ENCODE measurements at places on chromosomes 16 and 17. TPM values are rescaled to one million over a fixed set of nuclear protein-coding genes. Genes with fewer than 3 reads are reported as not detected.

CD300LG gene
- polyA plus RNA-seq = 44.2 TPM

TNFRSF13B gene
- not detected for polyA plus RNA-seq

KRT40 gene
- not detected for polyA plus RNA-seq

CSH2 gene
- not detected for polyA plus RNA-seq

ASPA gene
- 0.61 TPM for polyA plus RNA-seq

CCL4 gene
- polyA plus RNA-seq = 4.8 TPM

NPIPB9 gene
- not detected for polyA plus RNA-seq

RNF112 gene
- polyA plus RNA-seq = 0.54 TPM

SLFN14 gene
- not detected for polyA plus RNA-seq

GALNS gene
- polyA plus RNA-seq = 23.8 TPM

RNF43 gene
- polyA plus RNA-seq = 4.8 TPM

NLRC3 gene
- 0.22 TPM for polyA plus RNA-seq

TNP2 gene
- not detected for polyA plus RNA-seq

HOXB2 gene
- polyA plus RNA-seq = 5.0 TPM

CFAP97D1 gene
- not detected for polyA plus RNA-seq

NDEL1 gene
- polyA plus RNA-seq = 54.0 TPM

PFN1 gene
- polyA plus RNA-seq = 270 TPM

FA2H gene
- 2.8 TPM for polyA plus RNA-seq

C16orf92 gene
- polyA plus RNA-seq = not detected

CES3 gene
- polyA plus RNA-seq = 0.22 TPM

DPEP3 gene
- not detected for polyA plus RNA-seq

DDX5 gene
- polyA plus RNA-seq = 684 TPM

MYH1 gene
- polyA plus RNA-seq = 0.05 TPM

DNASE1L2 gene
- polyA plus RNA-seq = 0.41 TPM

CD300E gene
- 0.59 TPM for polyA plus RNA-seq

SUZ12 gene
- polyA plus RNA-seq = 9.6 TPM

NLE1 gene
- 24.5 TPM for polyA plus RNA-seq

Data from adipose tissue (tissue), 3 donors.